AG04449 (cell line): ENCODE measurements at places on chromosomes 16 and 17.

GRCh38 chr16:48067388-48067787 is 88.4 kb downstream of the ABCC12 start:
- DNase-seq: no peak

DNA sequence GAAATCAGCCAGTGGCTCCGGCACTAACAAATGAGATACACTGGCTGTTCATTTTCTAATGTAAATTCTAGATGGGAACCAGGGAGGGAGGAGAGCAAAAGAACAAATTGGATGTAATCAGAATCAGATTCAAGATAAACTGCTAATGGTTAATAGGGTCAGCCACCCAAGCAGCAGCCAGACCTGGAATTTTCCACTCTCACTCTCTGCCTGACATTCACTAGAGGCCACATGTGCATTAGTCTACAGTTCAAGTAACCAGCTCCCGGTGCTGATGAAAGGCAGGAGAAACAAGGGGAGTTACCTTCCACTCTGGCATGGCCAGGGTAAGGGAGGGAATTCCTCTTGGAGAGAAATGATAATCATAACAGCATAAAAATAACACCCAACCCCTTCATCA is 597.7 kb downstream of the TOX3 start:
- no peak for DNase-seq

- no peak for DNase-seq
Observed at GRCh38 chr17:47159315-47159714, 29.8 kb downstream of the CDC27 start.

DNA sequence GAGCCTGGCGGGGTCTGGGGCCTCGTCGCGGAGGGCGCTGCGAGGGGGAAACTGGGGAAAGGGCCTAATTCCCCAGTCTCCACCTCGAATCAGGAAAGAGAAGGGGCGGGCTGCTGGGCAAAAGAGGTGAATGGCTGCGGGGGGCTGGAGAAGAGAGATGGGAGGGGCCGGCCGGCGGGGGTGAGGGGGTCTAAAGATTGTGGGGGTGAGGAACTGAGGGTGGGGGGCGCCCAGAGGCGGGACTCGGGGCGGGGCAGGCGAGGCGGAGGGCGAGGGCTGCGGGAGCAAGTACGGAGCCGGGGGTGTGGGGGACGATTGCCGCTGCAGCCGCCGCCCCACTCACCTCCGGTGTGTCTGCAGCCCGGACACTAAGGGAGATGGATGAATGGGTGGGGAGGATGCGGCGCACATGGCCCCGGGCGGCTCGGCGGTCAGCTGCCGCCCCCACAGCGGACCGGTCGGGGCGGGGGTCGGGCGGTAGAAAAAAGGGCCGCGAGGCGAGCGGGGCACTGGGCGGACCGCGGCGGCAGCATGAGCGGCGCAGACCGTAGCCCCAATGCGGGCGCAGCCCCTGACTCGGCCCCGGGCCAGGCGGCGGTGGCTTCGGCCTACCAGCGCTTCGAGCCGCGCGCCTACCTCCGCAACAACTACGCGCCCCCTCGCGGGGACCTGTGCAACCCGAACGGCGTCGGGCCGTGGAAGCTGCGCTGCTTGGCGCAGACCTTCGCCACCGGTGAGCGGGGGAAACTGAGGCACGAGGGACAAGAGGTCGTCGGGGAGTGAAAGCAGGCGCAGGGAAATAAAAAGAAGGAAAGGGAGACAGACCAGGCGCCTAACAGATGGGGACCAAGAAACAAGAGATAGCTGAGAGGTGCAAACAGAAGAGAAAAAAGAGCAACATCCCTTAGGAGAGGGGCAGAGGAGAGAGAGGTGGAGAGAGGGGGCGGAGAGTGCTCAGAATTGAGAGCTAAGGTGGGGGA is at the start of gene PNMT:
PNMT (plus strand) TSS at position 509 of the 980 bp plus-strand sequence; CDS start at position 532, 23 bp downstream.
- DNase-seq: no peak

- peak; percentile 10 for DNase-seq
Observed at GRCh38 chr17:52024300-52024870, 134.1 kb downstream of the CA10 start.

- DNase-seq: no peak
Observed at GRCh38 chr16:58264007-58264406, 30.8 kb downstream of the PRSS54 start.

DNA sequence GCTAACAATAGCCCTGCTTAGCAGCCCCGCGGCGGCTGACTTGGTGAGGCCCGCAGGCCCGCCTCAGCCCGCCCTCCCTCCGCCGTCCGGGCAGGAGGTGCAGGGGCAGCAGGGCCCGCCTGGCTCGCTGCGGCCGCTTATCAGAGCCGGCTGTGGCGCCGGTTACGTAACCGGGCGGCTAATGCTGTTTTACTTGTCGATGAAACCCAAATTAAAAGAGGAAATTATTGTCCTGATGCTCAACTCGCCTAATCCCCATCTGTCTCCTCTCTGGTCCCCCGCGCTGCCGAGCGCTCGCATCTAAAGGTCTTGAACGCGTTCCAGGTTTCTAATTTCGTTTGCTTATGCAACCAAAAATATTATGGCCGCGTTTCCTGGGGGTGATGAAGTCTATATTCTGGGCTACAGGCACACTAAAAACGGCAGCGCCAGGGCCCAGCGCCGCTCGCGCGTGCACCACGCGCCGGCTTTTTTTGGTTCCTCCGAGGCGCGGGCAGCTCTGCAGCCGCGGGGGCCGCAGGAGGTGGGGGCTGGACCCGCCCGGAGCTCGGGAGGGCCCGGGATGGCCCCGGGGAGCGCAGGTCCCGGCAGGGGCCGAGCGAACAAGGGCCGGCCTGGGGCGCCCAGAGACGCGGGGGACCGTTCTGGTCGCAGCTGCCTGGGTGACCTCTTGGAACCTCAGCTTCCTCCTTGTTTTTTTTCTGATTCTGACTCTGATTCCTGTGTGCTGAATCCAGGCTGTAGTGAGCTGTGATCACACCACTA is 65.2 kb upstream of the TOB1 start:
- no peak for DNase-seq
